ENCODE measurements at places on chromosomes 1 and 21.

GRCh38 chr1:88043834-88044233 lies 640.2 kb upstream of the PKN2 start:
- DNase-seq = no peak

- no peak for DNase-seq
Observed at GRCh38 chr1:1577367-1578011, 2.8 kb upstream of the SSU72 start.

- DNase-seq = peak; percentile 4
Observed at GRCh38 chr1:221397606-221398005, 344.3 kb downstream of the DUSP10 start.

GRCh38 chr21:16579538-16579937 lies 849.8 kb downstream of the USP25 start:
- peak; percentile 52 for DNase-seq

- DNase-seq = peak; percentile 11
Observed at GRCh38 chr1:45809761-45810160, 6.3 kb downstream of the MAST2 start.

GRCh38 chr21:14880922-14881321 lies 183.9 kb downstream of the NRIP1 start:
- DNase-seq = peak; percentile 88

DNA sequence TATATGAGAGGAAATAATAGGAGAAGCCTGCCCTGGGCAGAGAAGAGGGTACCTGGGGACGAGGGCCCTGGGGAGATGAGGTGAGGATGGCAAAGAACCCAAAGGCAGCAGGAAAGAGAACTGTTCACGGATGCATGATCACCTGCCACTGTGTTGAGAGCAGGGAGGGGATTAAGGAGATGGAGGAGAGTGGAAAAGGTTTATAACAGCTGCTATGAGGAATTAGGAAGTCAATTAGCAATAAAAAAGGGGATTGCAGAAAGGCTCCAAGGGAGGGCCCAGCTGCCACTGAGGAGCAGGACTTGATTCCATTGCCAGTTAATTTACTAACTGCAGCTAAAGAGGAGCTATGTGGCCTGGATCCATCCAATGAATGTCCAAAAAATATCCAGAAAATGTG lies 61.1 kb downstream of the GFI1 start:
- DNase-seq = no peak

DNA sequence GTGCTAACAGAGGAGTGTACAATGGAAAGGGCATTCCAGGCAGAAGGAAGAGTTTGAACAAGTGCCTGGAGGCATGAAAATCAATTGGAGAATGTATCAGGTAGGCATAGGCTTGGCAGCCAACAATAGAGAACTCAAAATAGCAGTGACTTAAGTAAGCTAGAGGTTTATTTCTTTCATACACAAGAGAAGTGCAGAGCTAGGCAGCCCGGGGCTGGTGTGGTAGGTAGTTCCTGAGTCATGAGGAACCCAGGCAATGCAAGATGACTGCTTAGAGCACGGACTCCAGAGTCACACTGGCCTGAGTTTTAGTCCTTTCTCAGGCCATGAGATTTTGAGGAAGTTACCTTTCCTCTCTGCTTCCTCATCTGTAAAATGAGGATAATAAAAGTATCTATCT lies 74.8 kb upstream of the LRRN2 start:
- no peak for DNase-seq

DNA sequence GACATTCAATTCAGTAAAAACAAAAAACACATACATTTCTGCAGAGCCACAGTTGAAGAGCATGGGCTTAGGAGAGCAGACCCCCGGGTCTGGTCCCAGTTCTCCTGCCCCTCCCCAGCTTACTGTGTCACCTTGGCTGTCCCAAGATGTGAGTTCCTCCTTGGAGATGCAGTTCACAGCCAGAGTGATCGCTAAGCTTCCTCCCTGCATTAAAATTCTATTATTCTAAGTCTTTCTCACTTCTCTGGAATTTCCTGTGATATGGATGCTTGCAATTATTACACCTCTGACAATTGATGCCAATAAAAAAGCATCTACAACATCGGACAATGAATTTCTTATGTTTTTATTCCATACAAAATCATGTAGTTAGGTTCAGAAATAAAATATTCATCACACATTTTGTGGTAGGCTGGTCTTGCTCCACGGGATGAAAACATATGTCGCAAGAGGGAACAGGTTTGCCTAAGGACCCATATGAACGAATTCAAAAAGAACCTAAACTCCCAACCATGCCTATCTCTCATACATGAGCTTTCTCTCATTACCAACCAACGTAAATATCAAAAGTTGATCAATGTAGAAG lies 328.5 kb upstream of the RUNX1 start:
- DNase-seq = peak; percentile 45

Measured in iris pigment epithelial cell (primary cell).